ENCODE measurements at places on chromosomes 7 and 10.

- DNase-seq: no peak
These were observed 47.9 kb downstream of the OGDH start for GRCh38 chr7:44654255-44654796.

DNA sequence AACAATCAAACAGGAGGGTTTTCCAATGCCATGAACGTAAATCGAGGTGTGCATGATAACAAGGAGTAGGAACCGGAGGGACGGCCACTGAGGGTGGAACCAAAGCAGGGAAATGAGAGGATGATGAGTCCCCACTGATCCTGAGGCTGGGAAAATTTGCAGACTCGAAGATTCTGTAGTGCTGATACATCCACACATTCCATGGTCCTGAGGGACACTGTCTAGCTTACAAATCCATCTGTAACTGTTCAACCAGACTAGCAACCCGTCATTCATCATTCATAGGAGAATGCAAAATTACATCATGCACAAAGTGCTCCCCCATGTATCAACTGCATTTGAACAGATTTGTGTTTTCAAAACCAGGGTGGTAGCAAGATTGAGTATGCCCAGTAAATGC lies 189.7 kb downstream of the PTPRN2 start:
- DNase-seq: no peak

DNA sequence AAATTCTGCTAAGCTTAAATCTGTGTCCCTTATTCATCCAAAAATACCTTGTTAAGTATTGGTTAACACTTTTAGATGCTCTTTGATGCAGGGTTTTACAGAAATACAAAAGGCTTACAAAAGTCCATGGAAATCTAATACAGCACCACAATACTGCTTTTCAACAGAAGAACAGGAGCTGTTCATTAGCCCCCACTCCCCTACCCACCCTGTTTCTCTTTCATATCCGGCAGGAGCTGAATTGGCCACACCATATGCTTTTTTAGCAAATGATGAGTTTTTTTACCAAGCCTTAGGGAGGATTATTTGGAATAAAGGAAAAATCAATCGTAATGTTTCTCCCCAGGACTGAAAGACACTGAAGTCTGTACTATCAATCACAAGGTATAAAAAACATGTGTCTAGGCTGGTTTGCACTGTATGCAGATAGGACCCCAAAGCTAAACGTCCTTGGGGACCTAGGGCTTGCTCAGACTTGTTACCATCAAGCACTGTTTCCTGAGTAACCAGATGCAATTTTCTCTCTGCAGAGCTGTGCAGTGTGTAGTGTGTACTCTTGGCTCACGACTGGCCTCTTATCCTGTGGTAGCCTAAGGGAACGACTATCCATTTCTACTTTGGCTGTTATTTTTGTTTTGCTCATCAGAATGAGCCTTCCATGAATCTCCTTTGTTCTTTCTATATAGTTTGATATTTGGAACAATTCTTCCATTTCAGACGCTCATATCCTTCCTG lies 143.3 kb upstream of the LRGUK start:
- DNase-seq: no peak

DNA sequence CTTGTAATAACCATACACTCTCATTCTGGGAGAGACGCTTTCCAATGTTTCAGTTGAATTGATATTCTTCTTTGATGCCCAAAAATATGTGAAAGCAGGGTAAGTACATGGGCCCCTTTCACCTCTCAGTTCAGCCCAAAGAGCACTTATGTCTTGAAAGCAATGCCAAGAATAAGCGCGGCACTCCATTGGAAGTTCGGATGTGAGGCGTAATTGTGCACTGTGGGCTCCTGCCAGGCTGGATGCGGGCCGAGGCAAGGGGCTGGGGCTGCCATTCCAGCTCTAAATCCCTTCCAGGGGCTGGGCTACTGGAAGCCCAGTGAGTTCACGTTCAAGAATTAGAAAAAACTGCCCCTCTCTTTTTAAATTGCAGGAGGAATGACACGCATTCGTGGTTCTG lies 113.8 kb downstream of the EBF3 start:
- no peak for DNase-seq

GRCh38 chr7:99579956-99580777 lies 17.9 kb upstream of the TMEM225B start:
- DNase-seq: no peak

DNA sequence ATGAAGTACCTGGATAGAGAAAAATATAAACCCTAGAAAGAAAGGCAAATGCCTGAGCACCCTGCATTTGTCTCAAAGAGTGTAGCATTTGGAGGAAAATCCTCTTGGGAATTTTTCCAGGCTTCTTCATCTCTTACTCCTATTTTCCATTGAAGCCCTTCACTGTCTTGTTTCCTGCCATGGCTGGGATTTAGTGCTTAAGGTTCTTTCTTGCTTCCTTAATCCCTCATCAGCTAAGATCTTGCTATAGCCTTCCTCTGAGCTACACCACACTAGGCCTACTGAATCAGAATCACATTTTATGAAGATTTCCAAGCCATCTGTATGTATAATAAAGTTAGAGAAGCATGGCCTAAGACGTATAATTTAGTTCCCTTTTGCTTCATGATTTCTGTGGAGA lies 97.5 kb upstream of the PHYHIPL start:
- no peak for DNase-seq

DNA sequence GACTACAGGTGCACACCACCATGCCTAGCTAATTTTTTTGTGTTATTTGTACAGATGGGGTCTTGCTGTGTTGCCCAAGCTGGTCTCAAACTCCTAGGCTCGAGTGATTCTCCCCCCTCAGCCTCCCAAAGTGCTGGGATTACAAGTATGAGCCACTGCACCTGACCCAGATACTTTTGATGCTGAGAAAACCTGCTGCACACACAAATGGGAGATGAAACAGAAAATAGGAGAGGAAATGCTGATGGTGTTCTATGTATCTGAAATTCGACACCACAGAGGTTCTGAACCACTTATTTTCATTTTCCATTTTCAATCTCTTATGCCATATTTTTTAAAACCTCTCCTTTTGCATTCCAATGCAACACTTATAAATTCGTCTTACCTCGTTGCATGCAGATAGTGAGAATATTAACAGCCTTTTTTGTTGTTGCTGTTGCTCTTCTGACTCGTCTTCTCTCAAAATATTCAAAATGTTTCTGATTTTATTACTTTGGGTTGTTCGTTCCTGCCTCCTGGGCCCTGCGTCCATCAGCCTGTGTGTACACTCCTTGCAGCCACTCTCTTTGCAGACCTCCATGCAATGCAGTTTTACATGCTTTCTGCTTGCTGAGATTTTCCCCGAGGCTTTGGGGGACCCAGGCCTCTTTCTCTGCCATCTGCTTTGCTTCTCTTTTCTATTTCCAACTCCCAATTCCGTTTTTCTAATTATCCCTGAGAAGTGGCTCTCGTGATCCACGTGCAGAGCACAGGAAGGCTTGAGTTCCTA lies 556.1 kb downstream of the GALNT17 start:
- DNase-seq: no peak

DNA sequence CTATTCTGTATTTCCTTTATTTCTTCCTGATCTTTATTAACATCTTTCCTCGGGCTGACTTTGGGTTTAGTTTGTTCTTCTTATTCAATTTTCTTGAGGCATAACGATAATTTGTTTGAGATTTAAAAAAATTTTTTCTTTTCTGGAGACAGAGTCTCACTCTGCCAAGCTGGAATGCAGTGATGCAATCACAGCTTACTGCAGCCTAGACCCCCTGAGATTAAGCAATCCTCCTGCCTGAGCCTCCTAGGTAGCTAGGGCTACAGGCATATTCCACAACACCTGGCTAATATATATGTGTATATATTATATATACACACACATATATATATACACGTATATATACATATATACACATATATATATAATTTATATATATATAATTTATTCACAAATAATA lies 540.2 kb downstream of the NXPH1 start:
- no peak for DNase-seq

- no peak for DNase-seq
These were observed 6.1 kb upstream of the SAR1A start for GRCh38 chr10:70176441-70176840.
